ENCODE measurements at places on chromosomes 2 and 18.

GRCh38 chr2:165871025-165871424 is 77.0 kb upstream of the GALNT3 start:
- no peak for DNase-seq

DNA sequence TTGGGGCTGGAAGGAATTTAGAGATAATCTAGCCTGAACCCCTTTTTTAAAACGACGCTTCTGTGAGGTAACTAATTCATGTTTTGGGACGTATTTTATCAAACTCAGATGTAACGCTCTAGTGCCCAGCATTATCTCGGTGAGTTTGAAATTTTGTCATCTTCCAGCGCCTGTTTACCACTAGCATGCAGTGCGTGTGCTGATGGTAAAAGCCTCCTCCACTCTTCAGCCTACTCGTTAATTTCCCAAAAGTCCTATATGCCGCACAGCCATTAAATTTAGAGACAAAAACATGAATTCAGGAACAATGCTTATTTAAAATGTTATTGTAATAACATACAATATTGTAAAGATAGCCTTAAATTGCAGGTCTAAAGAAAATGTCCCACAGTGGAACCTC is 2.8 kb downstream of the ZCCHC2 start:
- DNase-seq: no peak

DNA sequence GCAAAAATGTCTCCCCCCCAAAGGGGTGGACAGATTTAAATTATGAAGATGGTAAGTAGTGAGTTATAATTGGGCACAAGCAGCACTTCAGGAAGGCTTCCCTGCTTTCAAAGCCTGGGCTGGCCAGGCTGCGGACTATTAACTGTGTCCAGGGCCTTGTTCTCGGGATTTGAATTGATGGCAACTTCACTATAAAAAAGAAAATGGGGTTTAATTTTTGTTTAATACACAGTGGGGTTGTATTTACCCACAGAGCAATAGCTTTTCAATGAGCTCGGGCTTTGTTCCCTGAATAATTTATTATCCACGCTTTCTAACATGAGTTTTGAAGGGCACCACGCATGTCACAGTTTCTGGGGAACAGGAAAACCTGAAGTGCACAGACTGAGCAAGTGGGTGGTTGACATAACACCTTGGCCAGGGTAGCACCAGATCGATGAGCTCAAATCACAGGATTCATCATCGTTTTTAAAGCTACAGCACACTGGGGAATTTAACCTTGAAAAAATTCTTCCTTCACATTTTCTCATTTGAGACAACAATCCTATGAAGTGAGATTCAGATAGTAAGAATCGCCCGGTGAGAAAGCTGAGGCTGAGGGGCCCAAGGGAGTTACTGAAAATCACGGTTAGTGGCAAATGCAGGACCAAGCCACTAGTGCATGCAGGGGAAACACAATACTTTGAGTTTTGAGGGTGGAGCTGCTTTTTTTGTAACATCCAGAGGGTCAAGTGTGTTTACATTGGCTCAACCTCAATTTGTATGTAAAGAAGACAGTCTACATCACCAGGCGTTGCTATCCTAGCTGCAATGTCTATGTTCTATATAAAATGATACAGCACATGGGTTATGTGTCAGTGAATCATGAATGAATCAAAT is 28.9 kb upstream of the LMAN1 start:
- no peak for DNase-seq

DNA sequence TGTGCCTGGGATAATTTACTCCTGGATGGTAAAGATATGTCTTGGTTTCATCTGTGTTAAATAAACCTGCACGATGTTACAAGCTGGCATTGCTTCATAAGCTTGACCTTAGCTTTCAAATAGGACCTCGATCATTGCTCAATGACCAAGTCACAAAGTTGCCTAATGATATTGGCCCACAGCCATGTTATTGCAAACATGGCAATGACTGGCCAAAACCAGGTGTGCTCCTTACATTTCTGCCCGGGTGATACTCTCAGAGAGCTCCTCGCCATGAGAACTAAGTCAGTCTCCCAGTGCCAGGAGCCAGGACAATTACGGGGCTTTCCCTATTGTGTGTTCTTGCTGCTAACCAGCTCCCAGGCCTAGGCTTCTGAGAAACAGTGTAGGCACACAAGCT is 72.5 kb upstream of the CYP1B1 start:
- peak; percentile 90 for DNase-seq

DNA sequence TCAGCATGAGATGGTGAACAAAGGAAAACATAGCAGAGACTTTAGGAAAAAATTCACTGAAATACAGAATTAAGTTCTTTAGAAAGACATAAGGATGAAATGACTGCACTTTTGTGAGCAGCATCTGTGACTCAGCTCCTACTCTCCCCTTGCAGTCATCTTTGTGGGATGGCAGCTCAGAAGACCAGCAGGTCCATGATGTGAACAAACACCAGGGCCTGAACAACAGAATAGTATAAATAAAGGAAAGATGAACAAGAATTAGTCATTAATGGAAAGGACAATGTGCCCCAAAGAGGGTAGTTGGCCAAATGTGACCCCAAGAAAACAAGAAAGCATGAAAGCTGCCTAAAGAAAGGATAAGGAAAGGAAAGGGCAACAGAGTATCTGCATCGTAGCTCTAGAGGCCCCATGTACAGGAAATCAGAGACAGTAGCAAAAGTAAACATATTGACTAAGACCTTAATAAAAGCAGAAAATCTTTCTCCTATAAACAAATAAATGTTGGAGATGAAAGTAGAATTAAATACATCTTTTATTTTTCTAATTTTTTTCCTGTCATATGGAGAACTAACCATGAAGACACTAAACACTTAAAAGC is 318.0 kb downstream of the ZEB2 start:
- no peak for DNase-seq

GRCh38 chr18:62729487-62730386 is 14.4 kb downstream of the PHLPP1 start:
- DNase-seq: no peak

- DNase-seq: peak; percentile 56
Measured at GRCh38 chr2:55010149-55010591, 40.1 kb downstream of the RTN4 start.

DNA sequence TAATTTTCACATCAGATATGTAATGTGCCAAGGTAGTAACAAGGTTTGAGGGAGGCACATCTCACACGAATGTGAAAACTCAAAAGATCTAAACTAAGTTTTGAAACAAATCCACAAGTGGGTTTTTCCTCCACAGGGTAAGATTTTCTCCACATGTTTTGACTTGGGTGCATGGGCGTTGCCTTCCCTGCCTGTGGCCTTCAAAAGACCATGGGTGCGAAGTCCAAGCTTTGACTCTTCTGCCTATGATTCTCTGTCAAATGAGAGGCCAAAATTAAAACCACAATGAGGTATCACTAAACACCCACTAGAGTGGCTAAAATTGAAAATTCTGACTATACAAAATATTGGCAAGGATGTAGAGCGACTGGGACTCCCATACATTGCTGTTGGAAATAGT is 30.7 kb downstream of the NIFK start:
- no peak for DNase-seq

DNA sequence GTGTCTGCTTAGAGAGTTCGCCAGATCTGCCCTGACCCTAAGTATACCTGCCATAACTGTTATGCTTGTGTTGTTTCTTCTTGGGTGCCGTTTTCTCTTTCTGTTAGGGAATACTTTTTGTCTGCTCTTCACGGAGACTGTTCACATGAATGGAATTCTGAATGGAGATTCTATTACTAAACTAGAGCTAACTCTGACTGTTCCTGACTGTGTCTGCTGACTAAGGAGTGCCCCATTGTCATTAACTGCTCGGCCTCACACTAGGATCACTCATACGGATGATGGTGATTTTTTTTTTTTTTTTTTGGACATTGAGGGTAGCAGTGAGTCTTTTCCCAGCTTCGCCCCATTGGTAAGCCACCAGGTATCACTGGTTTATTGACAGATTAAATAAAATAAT is 104.8 kb upstream of the SLC8A1 start:
- no peak for DNase-seq

- DNase-seq: no peak
Measured at GRCh38 chr2:65630643-65631042, 198.2 kb upstream of the SPRED2 start.

GRCh38 chr2:160375802-160376469 is 117.7 kb downstream of the RBMS1 start:
- no peak for DNase-seq

DNA sequence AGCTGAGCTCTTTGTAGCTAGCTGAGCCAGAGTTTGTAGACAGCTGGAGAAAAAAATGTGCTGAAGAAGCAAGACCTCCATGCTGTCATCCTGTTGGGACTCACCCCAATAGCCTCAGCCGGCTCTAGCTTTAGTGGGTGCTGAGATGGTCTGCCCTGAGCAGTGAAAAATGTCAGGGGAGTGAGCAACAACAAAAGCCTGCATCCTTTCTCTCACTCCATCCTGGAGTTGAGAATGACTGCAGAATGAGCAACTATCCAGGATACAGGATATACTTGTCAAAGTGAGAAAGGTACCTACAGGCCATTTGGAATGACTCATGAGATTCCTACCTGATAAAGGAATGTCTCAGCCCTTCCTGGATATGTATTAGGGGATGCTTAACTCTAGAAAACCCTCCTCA is 146.1 kb upstream of the DLX2 start:
- DNase-seq: no peak

DNA sequence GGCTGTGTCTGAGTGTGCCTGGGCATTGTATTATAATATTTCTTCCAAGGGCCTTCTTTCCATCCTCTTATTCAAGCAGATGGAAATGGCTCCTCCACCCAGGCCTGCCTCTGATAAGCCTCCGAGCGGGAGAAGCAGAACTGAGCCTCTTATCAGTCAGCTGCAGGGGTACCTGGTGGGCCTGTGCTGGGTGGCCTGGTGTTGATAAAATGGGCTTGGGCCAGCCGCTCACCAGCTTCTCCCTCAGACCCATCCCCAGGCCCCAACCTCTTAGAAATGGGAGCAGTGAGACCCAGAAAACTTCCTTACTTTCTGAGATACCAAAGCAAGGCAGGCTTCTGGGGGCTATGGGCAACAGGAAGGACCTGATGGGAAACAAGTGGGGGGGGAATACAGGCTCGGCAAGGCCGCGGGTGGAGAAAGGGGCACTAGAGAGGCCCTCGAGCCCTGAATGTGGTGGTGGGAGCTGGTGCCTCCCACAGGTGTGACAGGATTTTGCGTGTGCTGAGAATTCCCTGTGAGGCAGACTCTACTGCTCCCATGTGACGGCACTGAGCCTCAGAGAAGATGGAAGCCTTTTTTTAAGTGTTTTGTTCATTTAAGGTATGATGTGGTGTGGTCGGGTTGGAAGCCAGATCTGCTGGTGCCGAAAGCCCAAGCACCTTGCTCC is 18.3 kb downstream of the GYPC start:
- no peak for DNase-seq

DNA sequence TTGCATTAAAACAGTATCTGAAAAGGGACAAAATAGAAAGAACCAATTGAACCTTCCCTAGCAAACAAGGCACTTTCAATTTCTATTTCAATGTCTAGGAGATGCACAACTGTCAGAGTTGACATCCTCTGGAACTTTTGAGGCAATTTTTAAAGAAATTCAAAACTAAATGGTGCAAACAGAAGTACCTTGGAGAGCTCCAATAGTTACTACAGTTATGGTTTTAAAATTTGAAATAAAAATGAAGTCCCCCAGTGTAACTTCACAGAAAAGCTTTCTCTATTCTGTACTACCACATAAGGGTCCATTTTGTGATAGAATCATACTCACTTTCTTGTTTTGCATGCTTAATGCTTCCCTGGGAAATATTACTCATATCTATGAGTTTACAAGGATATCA is 162.1 kb downstream of the KCNH7 start:
- no peak for DNase-seq

GRCh38 chr2:71997843-71998242 is 149.8 kb downstream of the CYP26B1 start:
- DNase-seq: no peak

GRCh38 chr2:185128996-185129395 is 530.7 kb downstream of the ZNF804A start:
- DNase-seq: no peak

- DNase-seq: peak; percentile 19
Measured at GRCh38 chr2:67259556-67260342, 137.4 kb upstream of the ETAA1 start.

DNA sequence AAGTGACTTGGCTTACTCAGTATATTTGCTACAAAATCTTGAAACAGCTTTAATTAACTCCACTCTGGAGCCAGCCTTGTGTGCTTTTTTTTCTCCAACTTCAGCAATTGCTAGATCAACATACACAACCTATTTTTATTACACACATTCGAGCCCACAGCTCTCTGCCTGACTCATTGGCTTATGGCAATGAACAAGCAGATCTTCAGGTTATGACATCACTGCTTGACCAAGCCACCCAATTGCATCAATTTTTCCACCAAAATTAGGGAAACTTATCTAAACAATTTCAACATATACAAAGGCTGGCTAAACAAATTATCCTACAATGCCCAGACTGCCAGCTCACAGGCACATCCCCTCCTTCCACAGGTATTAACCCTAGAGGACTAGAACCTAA is 39.6 kb upstream of the PDK1 start:
- no peak for DNase-seq

GRCh38 chr18:11719621-11720020 is 30.6 kb downstream of the GNAL start:
- DNase-seq: no peak

GRCh38 chr2:165562233-165562632 is 92.7 kb downstream of the CSRNP3 start:
- no peak for DNase-seq

DNA sequence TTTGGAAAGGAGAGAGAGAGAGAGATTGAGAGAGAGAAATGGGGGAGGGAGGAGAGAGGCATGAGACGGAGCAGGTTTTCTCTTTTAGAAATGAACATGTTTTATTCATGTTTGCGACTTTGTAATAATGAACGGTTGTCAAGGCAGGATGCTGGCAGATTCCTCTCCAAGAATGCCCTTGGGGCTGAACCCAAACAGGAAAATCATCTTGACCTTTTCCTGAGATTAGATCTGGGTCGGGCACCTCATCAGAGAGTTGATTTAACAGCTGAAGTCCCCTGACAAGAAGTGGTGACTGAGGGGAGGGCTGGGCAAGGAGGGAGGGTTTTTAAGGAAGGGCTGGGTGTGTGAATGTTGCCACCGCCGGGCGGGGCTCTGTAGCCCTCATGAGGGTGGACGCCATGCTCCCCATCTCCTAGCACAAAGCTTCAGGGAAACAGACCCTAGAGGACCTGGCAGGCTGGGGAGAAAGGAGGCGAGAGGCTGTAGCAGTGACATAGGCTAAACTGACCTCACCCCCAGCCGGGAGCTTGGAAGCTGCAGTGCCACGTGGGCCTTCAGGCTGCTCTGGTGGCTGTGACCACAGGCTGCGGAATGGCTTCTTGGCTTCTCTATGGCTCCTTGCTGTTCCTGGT is 60.0 kb downstream of the LIPG start:
- DNase-seq: no peak

DNA sequence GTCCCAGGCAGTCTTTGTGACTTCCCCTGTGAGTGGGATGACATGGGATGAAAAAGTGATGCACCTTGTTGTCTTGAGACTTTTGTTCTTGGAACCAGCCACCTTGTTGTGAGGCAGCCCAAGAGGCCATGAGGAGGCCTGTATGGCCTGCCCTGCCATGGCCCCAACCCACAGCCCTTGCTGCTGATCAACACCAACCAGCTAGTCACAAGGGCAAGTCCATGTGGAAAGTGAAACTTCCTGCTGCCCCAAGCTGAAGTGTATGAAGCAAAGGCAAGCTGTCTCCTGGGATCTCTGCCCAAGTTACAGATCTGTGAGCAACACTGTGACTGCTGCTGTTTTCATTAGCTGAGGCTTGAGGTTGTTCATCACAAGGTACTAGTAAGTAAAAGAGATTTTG is 21.6 kb downstream of the TMEM18 start:
- DNase-seq: no peak

Measured in LNCaP clone FGC (cell line).